ACHN (cell line): ENCODE measurements at places on chromosomes 11 and 22.
A peak's percentile ranks its signal among the peaks of the same experiment; 100 is the strongest.

DNA sequence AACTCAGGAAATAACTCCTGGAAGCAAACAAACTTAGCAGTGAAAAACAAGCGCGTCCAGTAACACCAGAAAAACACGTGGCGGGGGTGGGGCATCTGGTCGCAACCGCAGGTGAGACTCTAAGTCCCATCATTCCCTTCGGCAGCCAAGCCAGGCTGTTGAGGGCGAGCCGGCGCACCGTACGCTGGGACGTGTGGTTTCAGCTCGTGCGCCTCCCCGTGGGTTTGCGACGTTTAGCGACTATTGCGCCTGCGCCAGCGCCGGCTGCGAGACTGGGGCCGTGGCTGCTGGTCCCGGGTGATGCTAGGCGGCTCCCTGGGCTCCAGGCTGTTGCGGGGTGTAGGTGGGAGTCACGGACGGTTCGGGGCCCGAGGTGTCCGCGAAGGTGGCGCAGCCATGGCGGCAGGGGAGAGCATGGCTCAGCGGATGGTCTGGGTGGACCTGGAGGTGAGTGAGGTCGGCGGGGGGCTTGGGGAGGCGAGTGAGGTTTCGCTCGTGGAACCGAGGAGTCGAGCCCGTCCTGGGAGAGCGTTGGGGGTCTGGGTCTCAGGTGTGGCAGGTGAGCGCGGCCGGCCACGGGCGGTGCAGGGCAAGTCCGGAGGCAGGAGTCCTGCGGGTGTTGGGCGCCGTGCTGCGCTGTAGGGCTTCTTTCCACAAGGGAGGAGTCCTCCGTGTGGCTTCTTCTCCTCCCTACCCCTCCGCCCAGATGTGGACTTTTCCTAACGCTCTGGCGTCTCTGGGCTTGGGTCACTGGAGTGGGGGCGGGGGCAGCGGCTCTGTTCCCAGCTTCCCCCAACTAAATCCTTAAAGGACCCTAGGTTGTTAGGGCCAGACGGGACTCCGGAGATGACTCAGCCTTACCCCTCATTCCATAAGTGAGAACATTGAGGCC lies at the start of gene REXO2:
Gene REXO2 (plus strand): TSS at position 239 of the 892 bp plus-strand sequence. CDS start 62 bp downstream, at position 301.
- DNase-seq = peak; percentile 92

DNA sequence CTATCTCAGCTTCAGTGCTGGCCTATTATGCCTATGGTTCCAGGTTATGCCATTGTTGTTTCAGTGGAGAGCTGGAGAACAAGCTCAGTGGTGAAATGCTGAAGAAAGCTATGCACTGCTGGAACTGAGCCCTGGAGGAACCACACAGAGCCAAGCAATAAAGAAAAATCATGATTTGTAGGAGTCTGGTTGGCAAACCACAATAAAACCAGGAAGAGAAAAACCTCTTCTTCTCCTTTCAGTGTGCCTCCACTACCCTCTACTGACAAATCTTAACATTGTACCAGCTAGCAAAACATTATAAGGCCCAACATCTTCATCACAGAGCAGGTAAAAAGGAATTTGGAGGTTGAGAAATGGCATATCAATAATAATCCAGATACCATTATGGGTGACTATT lies 5.3 kb downstream of the OR51F2 start:
- DNase-seq = peak; percentile 3

DNA sequence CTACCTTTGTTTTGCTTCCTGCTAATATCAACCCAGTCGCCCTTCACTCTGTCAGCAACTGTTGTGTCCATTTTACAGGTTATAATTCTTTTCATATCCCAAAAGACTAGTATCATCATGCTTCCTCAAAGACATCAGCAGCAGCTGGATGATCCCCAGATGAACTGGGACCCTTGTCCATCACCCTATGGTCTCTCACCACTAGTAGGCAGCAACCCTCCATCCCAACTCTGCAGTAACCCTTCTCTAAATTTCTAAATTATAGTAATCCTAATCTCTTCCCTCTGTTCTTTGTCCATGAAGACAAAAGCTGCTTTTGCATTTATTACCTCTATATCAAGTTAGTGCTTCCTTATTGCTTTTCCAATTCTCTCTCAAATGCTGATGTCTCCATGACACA lies 1025.8 kb downstream of the FAM181B start:
- DNase-seq = no peak

GRCh38 chr11:105034813-105035620 lies at the start of gene CASP1:
Gene CASP1, minus strand, starts transcription at chr11:105035144. Its CDS starts 31 bp downstream, at chr11:105035113.
- peak; percentile 44 for DNase-seq

DNA sequence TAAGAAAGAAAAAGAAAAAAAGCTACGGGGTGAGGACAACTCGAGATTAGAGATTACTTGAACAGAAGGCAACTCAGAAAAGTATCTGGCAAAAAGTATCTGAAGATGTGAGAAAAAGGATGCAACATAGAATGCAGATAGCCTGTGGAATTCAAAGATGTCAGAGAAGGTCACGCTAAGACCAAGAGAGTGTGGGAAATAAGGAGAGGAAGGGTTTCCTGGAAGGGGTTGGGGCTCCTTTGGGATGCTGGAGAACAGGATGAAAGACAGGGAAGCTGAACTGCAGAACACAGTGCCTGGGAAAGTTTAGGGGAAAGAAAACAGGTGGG lies 1.2 kb downstream of the GUCY1A2 start:
- DNase-seq = no peak

GRCh38 chr11:60084631-60085273 lies 3.7 kb upstream of the MS4A2 start:
- DNase-seq = no peak

DNA sequence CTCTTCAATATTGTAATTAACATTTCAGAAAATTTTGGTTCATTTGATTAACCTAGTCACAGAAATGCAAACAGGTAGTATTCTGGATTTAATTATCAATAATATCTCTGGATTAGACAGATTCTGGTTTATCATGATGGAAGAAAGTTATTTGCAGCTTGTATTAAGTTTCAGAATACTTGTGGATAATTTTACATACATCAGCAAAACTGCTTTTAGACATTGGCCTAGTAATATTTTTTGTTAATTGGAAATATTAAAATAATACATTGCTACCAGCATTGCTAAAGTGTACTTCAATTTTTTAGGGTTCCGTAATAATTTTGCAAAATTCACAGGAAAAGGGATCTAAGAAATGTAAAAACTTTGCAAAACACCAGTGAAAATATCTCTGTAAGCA lies 3.8 kb upstream of the OR5D14 start:
- DNase-seq = no peak

DNA sequence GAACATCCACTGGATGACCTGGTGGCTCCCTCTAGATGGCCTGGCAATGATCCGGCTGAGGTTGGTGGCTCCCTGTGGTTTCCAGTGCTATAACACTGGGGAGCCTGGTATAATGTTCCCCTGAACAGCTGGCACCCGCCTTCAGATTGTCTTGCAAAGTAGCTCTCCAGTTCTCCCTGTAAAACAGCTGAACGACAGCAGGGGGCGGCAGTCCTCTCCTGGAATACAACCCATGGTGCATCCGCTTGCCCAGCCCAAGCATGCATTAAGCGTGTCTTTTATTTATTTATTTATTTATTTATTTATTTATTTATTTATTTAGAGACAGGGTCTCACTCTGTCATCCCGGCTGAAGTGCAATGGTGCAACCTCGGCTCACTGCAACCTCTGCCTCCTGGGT lies 258.9 kb downstream of the BUD13 start:
- peak; percentile 2 for DNase-seq

- no peak for DNase-seq
Measured at GRCh38 chr11:107857550-107858216, 904 bp downstream of the SLC35F2 start.

GRCh38 chr11:115918576-115918975 lies 414.4 kb upstream of the CADM1 start:
- no peak for DNase-seq

GRCh38 chr22:33219648-33220384 lies 161.6 kb upstream of the SYN3 start:
- DNase-seq = no peak

DNA sequence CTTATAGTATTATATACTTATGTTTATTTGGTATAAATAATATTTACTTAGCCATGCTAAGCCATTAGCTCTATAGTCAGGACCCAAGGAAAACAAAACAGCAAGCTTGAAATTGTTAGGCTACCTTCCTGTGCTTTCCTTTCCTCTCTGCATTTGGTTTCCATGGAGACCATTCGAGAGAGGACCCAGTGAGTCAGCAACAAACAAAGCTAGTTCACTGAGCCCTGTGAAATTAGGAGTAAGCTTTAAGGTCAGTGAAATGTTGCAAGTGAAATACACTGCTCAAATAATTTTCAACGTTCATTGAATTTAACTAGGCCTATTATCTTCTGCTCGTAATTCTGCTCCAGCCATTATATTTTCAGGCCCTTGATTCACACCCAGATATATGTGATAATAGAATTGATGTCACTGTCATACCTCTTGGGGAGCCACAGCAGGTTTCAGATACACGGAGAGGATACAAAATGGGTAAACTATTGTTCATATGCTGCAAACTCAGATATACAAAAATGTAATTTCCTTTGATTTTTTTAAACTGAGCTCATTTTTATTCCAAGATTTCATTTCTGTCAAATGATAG lies 9.1 kb upstream of the OR10D3 start:
- DNase-seq = peak; percentile 68

GRCh38 chr11:77442394-77443053 lies 31.4 kb downstream of the PAK1 start:
- no peak for DNase-seq

DNA sequence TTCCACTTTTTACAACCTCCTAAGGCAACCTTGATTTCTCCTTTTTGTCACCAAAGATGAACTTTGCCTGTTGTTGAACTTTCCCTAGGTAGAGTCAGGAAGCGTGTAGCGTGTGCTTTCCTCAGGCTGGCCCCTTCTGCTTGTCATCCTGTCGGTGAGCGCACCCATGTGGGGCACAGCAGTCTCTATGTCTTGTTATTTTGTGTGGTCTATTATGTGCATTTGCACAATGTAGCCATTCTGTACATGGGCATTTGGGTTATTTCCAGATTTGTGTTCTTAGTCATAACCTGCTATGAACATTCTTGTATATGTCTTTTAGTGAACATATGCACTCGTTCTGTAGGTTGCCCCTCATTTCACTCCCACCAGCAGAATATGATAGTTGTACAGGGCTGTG lies 34.9 kb downstream of the CABIN1 start:
- no peak for DNase-seq

DNA sequence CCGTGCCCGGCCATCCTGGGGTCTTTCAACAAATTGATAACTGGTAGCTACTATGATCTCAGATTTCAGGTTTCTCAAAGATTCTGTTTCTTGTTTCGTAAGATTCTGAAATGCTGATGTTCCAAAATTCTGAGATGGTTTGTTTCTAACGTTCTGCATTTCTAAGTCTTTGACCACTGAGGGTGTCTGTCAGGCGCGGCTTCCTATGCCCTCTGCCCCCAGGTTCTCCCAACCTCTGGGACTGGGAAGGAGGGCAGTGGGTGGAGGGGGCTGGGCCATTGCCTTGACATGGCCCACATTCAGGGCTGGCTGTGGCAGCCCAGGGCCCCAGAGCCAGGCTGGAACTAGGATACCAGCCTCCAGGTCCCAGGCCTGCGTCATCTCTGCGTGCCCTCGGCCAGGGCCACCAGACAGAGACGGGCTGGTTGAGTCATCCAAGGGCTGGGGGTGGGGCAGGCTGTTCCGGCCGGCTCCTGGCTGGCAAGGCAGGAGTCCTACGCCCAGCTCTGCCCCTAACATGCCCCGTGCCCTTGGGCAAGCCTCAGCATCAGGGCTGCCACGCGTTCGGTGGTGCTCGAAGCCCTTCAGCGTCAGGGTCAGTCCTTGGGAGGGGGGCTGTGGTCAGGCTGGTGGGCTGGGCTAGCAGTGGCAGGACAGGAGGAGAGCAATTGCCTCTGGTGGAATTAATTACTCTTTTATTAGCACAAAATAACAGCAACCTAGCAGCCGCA lies 5.2 kb downstream of the TMEM134 start:
- peak; percentile 65 for DNase-seq

- no peak for DNase-seq
Measured at GRCh38 chr22:39927544-39927943, 26.7 kb downstream of the GRAP2 start.

DNA sequence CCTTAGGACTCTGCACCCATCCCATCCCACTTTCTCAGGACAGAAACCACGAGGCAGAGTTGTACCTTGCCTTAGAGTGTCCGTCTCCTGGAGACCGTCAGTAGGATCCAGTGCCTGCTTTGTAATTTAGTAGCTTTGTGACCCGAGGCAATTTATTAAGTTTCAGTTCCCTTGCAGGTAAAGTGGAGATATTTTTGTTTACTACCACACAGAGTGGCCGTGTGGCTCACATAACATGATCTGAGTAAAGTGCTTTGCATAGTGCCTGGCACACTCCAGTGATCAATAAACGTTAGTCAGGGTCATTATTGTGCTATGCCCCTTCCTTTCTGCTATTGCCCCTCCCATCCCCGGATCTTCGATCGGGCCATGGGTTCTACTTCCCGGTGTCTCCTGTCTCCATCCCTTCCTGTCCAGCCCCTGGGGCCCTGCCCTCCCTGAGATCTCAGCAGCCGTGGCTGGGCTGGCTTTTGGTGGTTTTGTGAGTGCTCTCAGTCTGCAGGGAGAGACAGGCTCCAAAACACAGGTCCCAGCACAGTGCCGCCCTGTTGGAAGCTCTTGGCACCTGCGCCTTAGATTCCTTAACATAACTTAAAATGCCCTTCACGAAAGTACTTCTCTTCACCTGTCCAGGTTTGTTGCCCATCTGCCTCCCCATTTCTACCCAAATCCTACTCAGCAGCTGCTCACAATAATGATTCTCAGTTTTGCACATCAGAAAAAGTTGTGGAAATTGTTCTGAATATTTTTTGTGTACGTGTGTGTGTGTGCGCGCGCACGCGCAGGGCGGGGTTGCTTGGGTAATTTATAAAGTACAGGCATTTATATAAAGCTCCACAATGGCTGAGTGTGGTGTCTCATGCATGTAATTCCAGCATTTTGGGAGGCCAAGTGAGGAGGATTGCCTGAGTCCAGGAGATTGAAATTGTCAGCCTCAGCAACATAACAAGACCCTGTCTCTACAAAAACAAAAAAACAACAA lies 753.7 kb downstream of the NTM start:
- no peak for DNase-seq

- no peak for DNase-seq
Measured at GRCh38 chr11:43493431-43493830, 134.7 kb downstream of the TTC17 start.

DNA sequence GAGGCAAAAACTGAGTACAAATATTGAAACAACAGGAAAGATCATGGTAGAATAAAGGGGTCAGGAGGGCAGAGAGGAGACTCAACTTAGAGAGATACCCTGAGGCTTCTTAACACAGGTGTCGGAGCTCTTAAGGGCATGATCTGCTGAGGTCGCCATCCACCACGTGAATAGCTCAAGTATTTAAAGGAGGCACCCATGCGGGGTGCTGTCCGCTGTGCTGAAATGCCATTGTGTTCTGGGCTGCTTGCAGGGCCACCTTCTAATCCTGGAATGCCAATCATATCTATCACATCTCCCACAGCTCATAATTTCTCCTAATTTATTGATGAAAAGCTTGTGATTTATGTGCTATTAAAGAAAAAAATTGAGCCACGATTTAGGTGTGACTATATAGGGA lies 90.2 kb downstream of the SEZ6L start:
- DNase-seq = peak; percentile 52

GRCh38 chr11:61837411-61838005 lies 9.4 kb downstream of the FADS2 start:
- no peak for DNase-seq
